H1 (cell line): ENCODE measurements at places on chromosomes 3 and 15.
A peak's percentile ranks its signal among the peaks of the same experiment; 100 is the strongest.

GRCh38 chr3:49856181-49857005 is at the start of gene TRAIP:
Gene TRAIP (minus strand): TSS chr3:49856564. CDS start chr3:49856453, 111 bp downstream.
- H3K27ac ChIP-seq = peak within 1 kb of the TSS; percentile 13; the same call in 1 of the 2 replicates
- peak within 1 kb of the TSS; percentile 96 for H3K4me3 ChIP-seq
- peak; percentile 99 for DNase-seq
- peaks cover 4% of the 10 kb centered on the region for H3K4me1 ChIP-seq

GRCh38 chr3:73449774-73450173 is 175.0 kb downstream of the PDZRN3 start:
- H3K27me3 ChIP-seq = no peaks in the 10 kb centered on the region
- no peak for DNase-seq
- no peak overlapping the region for H3K27ac ChIP-seq
- H3K4me3 ChIP-seq = no peak overlapping the region
- H3K36me3 ChIP-seq = no peaks in the 10 kb centered on the region

GRCh38 chr3:165192610-165193192 is 3.5 kb downstream of the SLITRK3 start:
- H3K4me3 ChIP-seq = peak overlapping the region; percentile 83
- H3K36me3 ChIP-seq = no peaks in the 10 kb centered on the region
- H3K4me1 ChIP-seq = peaks cover 13% of the 10 kb centered on the region
- no peak overlapping the region for H3K27ac ChIP-seq
- H3K27me3 ChIP-seq = peaks cover 29% of the 10 kb centered on the region
- peak; percentile 76 for DNase-seq

GRCh38 chr3:12226031-12226430 is 62.8 kb upstream of the PPARG start:
- H3K36me3 ChIP-seq = no peaks in the 10 kb centered on the region
- no peak overlapping the region for H3K4me3 ChIP-seq
- no peaks in the 10 kb centered on the region for H3K27me3 ChIP-seq
- H3K4me1 ChIP-seq = peaks cover 3% of the 10 kb centered on the region

GRCh38 chr15:93167291-93167690 is 78.3 kb upstream of the RGMA start:
- no peaks in the 10 kb centered on the region for H3K4me1 ChIP-seq
- H3K27me3 ChIP-seq = no peaks in the 10 kb centered on the region
- H3K36me3 ChIP-seq = no peaks in the 10 kb centered on the region
- H3K27ac ChIP-seq = no peak overlapping the region
